Activated CD4-positive, alpha-beta T cell treated with anti-CD3 and anti-CD28 coated beads, Interleukin-2, amount 50 U/mL, for 4 hours (primary cell): ENCODE measurements at places on chromosomes 4 and X.

DNA sequence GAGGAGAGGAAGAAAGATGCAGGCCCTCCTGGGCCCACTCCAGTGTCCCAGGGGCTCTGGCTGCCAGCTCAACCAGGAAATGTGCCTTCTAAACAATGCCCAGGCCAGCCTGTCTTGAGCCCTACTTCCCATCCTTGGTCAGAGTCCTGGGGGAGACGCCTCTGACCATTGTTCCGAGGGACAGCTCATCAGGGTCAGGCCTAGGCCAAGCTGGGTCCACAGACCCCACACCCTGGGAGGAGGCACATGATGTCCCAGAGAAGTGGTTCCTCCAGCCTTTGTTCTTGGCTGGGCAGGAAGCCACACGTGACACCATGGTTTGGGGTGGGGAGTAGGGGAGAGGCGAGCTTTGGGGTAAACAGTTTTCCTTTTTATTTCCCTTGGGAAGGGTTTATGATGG lies 102.5 kb downstream of the EFNB1 start:
- no peak for DNase-seq

GRCh38 chrX:18828832-18829404 lies 121.5 kb downstream of the PPEF1 start:
- DNase-seq, result no peak

- no peak for DNase-seq
Observed at GRCh38 chr4:566508-567295, 9.4 kb downstream of the TMEM271 start.

- no peak for DNase-seq
Observed at GRCh38 chr4:103719830-103720207, at the start of gene TACR3. Gene TACR3 (minus strand): TSS chr4:103719985. CDS start chr4:103719675, 310 bp downstream.
